ENCODE measurements at places on chromosomes 7 and 10. TPM values are rescaled to one million over a fixed set of nuclear protein-coding genes. Genes with fewer than 3 reads are reported as not detected.

GRCh38 chr10:93742633-93743349, 14.9 kb upstream of the LGI1 start:
- H3K27me3 ChIP-seq, result no peaks in the 10 kb centered on the region
- DNase-seq, result no peak
- no peak overlapping the region for H3K27ac ChIP-seq

DNA sequence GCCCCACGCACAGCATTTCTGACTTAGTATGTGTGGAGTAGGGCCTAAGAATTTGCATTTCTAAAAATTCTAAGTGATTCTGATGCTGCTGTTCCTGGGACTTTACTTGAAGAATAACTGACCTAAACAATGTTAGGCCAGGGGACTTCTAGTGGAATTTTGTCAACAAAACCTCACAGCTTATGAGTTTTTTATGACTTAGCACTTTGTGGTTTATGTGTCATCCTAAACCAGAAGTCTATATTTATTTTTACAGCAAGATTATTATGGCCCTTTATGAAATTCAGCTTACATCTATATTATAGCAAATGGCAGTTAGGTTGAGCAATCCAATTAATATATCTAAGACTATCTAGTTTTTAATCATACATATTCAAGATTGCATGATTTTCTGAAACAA, 24.6 kb upstream of the BET1 start:
- H3K36me3 ChIP-seq, result no peaks in the 10 kb centered on the region
- H3K4me1 ChIP-seq, result no peaks in the 10 kb centered on the region
- H3K27ac ChIP-seq, result no peak overlapping the region
- H3K4me3 ChIP-seq, result no peak overlapping the region

GRCh38 chr7:105014693-105015389, 836 bp downstream of the KMT2E start:
- peak overlapping the region; percentile 100 for H3K27ac ChIP-seq
- H3K27me3 ChIP-seq, result no peaks in the 10 kb centered on the region
- H3K4me1 ChIP-seq, result peaks cover 23% of the 10 kb centered on the region

GRCh38 chr10:35546824-35547225, 58.3 kb upstream of the GJD4 start:
- H3K36me3 ChIP-seq, result peaks cover 25% of the 10 kb centered on the region
- H3K4me3 ChIP-seq, result no peak overlapping the region
- H3K27me3 ChIP-seq, result no peaks in the 10 kb centered on the region
- no peaks in the 10 kb centered on the region for H3K4me1 ChIP-seq

DNA sequence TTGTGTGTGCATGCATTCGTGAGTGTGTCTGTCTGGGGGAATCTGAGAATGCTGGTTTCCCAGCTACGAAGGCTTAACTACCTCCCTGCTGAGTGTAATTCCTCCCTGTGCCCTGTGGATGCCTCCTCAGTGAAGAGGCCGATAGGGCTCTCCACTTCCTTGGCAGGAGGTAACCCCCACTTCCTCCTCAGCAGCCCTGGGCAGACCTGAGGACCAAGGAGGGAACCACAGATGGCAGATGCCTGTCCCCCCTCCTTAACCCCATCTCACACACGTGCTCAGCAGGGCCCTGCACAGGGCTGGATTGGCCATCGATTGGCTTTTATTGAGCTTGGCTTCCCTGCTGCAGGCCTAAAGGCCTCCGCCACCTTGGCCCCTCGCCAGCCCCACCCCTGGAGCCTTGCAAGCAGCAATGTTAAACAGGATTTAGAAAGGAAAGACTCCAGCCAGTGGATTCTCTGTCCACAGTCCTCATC, 45.6 kb upstream of the LRRC4 start:
- no peak for DNase-seq
- H3K4me3 ChIP-seq, result no peak overlapping the region
- H3K27ac ChIP-seq, result no peak overlapping the region

- no peaks in the 10 kb centered on the region for H3K27me3 ChIP-seq
- no peak overlapping the region for H3K27ac ChIP-seq
- no peak overlapping the region for H3K4me3 ChIP-seq
- DNase-seq, result no peak
- no peaks in the 10 kb centered on the region for H3K36me3 ChIP-seq
- H3K4me1 ChIP-seq, result no peaks in the 10 kb centered on the region
Observed at GRCh38 chr7:133618970-133619369, 366.1 kb downstream of the EXOC4 start.

GRCh38 chr10:123149568-123150270, 1.8 kb downstream of the HMX2 start:
- H3K36me3 ChIP-seq, result no peaks in the 10 kb centered on the region
- H3K4me1 ChIP-seq, result peaks cover 71% of the 10 kb centered on the region
- peak overlapping the region; percentile 58 for H3K4me3 ChIP-seq
- H3K27ac ChIP-seq, result no peak overlapping the region
- no peak for DNase-seq
- peaks cover 62% of the 10 kb centered on the region for H3K27me3 ChIP-seq

- H3K4me1 ChIP-seq, result no peaks in the 10 kb centered on the region
- H3K4me3 ChIP-seq, result no peak overlapping the region
- no peaks in the 10 kb centered on the region for H3K36me3 ChIP-seq
- no peaks in the 10 kb centered on the region for H3K27me3 ChIP-seq
Observed at GRCh38 chr10:129394518-129395328, 72.3 kb upstream of the MGMT start.

DNA sequence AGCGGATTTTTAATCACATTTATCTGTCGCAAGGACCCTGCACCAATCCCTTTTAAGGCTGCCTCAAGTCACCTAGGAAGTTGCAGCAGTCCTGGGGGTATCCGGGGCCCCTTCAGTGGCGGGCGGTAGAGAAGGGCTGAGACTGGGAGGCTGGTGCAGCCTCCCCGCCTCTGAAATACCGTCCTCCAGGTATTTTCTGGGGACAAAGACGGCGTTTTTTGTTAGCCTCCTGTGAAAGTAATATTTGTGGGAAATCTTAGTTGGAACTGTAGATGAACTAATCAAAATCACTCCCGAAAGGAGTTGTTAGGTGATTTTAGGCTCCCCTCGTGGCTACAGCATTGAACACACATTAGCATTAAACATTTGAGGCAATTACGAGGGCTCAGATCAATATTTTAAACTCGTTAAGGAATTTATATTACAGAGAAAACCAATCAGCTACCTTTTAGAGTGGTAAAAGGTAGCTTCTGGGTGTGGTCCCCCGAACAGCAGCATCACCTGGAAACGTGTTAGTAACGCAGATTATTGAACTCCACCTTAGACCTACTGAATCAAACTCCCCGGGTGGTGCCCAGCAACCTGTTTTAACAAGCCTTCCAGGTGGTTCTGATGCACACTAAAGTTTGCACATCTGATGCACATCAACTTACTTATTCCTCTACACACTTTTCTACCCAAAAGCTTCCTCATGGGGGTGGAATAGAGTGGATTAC, 530 bp upstream of the ANXA7 start:
- H3K4me3 ChIP-seq, result peak overlapping the region; percentile 88
- DNase-seq, result no peak
- peak overlapping the region; percentile 94 for H3K27ac ChIP-seq
- peaks cover 20% of the 10 kb centered on the region for H3K4me1 ChIP-seq
- H3K27me3 ChIP-seq, result no peaks in the 10 kb centered on the region
- no peaks in the 10 kb centered on the region for H3K36me3 ChIP-seq

DNA sequence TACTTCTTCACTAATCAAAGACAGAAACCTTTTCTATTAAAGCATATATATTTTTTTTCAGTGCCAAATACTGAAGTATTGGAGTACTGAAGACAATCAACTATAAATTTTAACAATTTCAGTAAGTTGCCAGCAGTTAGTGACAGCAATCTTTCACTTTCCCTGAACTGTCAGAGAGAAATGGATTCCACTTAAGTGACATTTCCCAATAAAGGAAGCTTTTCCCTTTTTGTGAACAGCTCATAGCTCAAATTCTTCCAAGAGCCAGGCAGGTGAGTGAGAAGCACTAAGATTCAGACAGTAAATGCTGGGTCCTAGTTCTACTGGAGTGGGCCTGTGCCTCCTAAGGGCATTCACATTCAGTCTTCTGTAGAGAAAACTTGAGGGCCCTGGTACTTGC, 142.0 kb downstream of the SRPK2 start:
- no peaks in the 10 kb centered on the region for H3K36me3 ChIP-seq
- H3K27me3 ChIP-seq, result no peaks in the 10 kb centered on the region
- no peaks in the 10 kb centered on the region for H3K4me1 ChIP-seq
- no peak for DNase-seq
- H3K4me3 ChIP-seq, result no peak overlapping the region
- H3K27ac ChIP-seq, result no peak overlapping the region

DNA sequence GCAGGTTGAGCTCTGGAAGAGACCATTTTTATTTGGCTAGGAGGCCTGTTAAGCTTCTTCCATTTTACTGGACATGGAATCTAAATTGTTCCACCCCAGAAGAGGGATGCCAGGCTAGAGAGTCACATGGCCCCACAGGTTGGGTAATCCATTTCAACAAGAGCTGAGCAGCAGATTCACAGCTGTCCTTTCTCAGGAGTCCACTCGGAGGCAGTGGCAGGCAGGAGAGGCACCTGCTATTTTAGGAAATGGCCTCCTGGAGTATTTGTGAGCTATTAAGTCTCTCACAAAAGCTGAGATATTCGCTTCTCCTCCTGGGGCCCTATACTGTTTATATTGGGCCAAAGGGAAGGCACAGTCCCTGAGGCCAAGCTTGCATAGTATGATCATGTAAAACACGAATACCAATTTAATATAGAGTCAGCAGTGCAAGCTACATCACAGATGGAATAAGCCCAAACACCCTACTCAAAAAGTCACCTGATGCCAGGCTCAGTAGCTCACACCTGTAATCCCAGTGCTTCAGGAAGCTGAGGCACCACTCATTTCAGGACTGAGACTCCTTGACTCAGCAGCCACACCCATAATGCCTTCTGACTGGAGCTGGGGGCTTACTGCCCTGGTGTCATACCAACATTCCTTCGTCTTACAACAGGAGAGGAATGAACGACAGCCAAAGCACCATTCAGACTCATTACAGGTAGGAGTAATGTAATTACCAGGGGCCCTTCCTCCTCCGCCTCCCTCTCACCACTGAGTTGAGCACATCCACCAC, 124.1 kb downstream of the LMBR1 start:
- no peak for DNase-seq
- H3K27me3 ChIP-seq, result no peaks in the 10 kb centered on the region
- no peak overlapping the region for H3K27ac ChIP-seq
- H3K4me3 ChIP-seq, result no peak overlapping the region
- no peaks in the 10 kb centered on the region for H3K4me1 ChIP-seq

GRCh38 chr7:92843781-92844180, 7.4 kb upstream of the CDK6 start:
- H3K4me3 ChIP-seq, result no peak overlapping the region
- H3K27ac ChIP-seq, result no peak overlapping the region
- H3K27me3 ChIP-seq, result no peaks in the 10 kb centered on the region

DNA sequence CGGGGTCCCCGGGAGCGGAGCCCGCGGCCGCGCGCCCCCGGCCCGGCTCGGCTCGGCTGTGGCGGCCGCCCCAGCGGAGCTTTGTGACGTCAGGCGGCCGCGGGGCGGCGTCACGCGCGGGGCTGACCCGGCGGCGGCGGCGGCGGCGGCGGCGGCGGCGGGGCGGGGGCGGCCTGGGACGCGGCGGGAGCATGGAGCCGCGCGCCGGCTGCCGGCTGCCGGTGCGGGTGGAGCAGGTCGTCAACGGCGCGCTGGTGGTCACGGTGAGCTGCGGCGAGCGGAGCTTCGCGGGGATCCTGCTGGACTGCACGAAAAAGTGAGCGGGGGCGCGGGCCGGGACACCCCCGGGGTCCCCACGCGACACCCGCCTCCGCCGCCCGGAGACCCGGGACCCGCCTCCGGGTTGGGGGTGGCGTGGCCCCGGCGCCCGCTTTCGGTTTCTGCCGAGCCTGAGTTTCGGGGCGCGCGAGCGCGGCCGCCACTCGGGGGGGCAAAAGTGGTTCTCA, at the start of gene PWWP2B:
TSS of gene PWWP2B (plus strand) at position 165 of the 506 bp plus-strand sequence. CDS start at position 192, 27 bp downstream.
- H3K27me3 ChIP-seq, result no peaks in the 10 kb centered on the region
- DNase-seq, result peak; percentile 60
- H3K4me1 ChIP-seq, result peaks cover 17% of the 10 kb centered on the region
- H3K4me3 ChIP-seq, result peak within 1 kb of the TSS; percentile 68

DNA sequence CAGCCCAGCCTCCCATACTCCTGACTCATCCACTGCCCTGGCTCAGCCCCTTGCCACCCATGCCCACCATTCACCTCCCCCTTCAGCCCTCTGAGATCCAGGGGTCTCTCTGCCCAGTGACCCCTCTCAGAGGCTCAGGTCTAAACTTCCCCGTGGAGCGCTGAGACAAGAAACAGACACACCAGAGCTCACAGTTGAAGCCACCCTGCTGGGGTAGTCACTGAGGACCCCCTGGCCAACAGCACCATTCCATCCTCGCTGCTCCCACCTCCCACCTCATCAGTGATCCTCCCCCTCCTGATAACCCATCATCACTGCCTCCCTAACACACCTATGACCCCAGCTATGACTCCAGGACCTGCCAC, 100.7 kb downstream of the GRID1 start:
- no peaks in the 10 kb centered on the region for H3K27me3 ChIP-seq
- H3K4me1 ChIP-seq, result no peaks in the 10 kb centered on the region
- H3K4me3 ChIP-seq, result no peak overlapping the region
- H3K27ac ChIP-seq, result no peak overlapping the region

DNA sequence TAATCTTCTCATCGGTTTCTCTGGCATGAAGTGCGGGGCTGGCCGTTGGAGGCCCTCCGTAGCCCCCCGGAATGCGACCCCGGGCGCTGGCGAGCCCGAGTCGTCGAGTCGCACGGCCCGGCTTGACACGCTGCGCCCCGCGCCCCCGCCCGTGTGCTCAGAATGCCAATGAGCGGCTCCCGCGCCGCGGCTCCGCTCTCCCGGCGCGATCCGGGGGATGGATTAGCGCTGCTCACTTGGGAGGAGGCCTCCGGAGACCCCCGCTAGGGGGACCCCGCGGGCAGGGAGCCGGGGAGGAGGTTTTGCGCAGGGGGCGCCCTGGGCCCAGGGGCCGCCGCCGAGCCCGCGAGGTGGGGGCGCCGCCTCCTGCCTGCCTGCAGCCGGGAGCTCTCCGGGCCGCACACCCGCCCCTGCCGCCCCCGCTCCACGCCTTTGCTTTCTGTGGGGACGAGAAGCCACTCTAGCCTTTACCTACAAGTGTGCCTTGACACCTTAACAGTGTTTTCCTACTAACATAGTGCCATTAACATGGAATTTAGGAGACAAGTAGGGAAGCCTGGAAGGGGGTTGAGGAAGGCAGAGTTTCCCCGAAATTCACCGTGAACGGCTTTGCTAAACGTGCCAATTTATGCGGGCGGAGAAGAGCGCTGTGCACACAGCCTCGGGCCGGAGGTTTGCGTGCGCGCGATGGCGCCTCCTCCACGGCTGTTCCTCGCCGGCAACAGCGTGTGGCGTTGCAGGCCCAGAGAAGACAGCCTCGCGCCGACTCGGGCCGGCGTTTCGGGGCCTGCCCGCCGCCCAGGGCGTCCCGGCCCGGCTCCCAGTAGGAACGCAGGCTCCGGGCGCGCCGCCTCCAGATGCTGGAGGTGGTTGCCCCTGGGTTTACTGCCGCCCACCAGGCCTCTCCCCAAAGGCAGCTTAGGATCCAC, 7.1 kb downstream of the SHH start:
- no peaks in the 10 kb centered on the region for H3K36me3 ChIP-seq
- H3K4me1 ChIP-seq, result no peaks in the 10 kb centered on the region

- H3K4me1 ChIP-seq, result no peaks in the 10 kb centered on the region
- no peak overlapping the region for H3K4me3 ChIP-seq
- DNase-seq, result no peak
- H3K36me3 ChIP-seq, result no peaks in the 10 kb centered on the region
- no peaks in the 10 kb centered on the region for H3K27me3 ChIP-seq
Observed at GRCh38 chr7:114889646-114890285, 32.1 kb upstream of the MDFIC start.

CALHM3 gene
- total RNA-seq, result not detected

SH2B2 gene
- 1.8 TPM for total RNA-seq

TMEM225B gene
- 0.55 TPM for total RNA-seq

UTF1 gene
- not detected for total RNA-seq

NCF1 gene
- total RNA-seq, result 0.92 TPM

AGR2 gene
- total RNA-seq, result not detected

ATG9B gene
- total RNA-seq, result 4.2 TPM

HOXA9 gene
- not detected for total RNA-seq

GIMAP8 gene
- 12.3 TPM for total RNA-seq

HOXA5 gene
- not detected for total RNA-seq
